ENCODE measurements at places on chromosomes 12 and 14.

DNA sequence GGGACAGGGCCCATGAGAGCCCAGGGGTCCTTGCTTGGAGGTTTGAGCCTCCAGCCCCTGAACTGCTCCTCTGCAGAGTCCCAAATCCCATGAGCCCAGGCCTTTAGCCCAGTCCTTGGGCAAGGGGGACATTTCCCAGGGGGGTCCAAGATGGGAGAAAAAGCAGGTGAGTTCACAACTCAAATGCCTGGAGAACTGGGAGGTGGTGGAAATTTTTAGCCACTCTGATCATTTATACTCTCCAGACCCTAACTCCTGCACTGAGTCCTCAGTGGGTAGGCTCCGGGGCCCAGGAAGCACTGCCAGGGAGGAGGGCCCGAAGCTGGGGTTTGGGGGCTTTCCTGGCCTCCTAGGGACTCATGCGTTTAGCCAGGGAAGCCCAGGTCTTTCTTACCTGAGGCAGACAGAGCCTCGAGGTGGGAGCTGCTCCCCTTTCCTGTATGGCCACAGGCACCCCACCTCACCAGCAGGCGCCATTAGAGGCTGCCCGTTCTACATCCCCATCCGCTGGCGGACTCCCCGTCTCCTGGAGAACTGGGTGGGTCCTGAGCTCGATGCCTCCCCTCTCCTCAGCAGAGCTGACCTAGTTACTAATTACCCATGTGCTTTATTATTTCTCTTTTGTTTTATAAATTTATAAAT lies 998 bp downstream of the HNF1A start:
- H3K4me1 ChIP-seq = no peaks in the 10 kb centered on the region
- H3K4me3 ChIP-seq = no peak overlapping the region
- no peak overlapping the region for H3K27ac ChIP-seq

DNA sequence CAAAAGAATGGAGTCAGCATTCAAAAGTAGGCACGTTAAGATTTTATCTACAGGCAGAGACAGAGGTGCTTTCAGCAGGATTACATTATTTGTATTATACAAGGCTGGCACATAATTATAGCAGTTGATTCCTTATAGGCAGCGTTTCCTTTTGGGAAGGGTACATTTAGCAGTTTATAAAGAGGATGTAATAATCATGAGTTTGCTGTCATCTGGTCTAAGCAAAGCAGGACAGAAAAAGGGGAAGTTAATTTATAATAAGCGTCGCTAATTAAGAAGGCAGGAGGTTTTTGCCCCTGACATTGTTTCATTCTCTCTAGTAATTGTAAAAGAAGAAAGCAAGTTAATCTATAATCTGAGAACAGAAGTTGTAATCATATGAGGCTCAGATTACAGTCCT lies 259.9 kb upstream of the MDGA2 start:
- H3K4me3 ChIP-seq = no peak overlapping the region
- no peaks in the 10 kb centered on the region for H3K36me3 ChIP-seq
- no peak overlapping the region for H3K27ac ChIP-seq
- no peaks in the 10 kb centered on the region for H3K4me1 ChIP-seq
- no peaks in the 10 kb centered on the region for H3K27me3 ChIP-seq

- no peaks in the 10 kb centered on the region for H3K27me3 ChIP-seq
- no peak overlapping the region for H3K4me3 ChIP-seq
- DNase-seq = no peak
- H3K27ac ChIP-seq = no peak overlapping the region
- peaks cover 8% of the 10 kb centered on the region for H3K4me1 ChIP-seq
These were observed 40.5 kb upstream of the DDX11 start for GRCh38 chr12:31033146-31033545.

DNA sequence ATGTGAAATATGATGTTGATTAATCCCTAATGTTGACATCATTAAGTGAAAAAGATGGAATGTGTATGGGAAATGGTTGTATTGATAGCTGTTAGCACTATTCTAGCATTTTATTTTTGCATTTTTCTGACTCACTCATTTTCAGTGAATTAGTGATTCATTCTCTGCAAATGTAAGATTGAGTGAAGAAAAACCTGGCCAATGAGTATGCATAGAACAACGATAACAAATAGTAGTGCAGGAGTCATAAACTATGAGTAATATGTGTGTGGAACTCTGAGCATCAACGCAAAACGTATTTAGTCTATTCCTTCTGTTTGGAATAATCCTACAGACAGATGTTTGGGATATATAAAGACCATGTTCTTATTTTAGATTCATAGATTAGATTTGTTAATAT lies 76.3 kb upstream of the RTL1 start:
- no peak for DNase-seq
- no peaks in the 10 kb centered on the region for H3K27me3 ChIP-seq
- H3K4me1 ChIP-seq = no peaks in the 10 kb centered on the region

DNA sequence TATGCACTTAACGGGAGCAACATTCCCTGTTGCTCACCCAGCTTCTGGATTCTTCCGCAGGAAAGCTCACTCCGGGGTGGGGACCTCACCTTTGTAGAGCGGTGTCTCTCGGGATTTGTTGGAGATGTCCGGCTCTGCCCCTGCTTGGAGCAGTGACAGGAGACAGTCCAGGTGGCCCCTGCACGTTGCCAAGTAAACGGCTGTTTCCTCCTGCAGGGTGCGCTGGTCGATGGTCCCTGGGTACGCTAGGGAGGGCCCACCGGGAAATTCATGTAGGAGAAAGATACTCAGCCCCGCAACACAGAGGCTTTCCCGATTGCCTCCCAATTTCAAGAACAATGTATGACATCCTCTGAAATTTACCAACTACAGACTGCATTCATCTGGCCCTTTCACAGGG lies 23.1 kb downstream of the ASB2 start:
- no peaks in the 10 kb centered on the region for H3K36me3 ChIP-seq
- DNase-seq = no peak
- H3K27ac ChIP-seq = peak overlapping the region; percentile 87
- H3K27me3 ChIP-seq = no peaks in the 10 kb centered on the region

- no peaks in the 10 kb centered on the region for H3K4me1 ChIP-seq
- no peak overlapping the region for H3K27ac ChIP-seq
- no peaks in the 10 kb centered on the region for H3K27me3 ChIP-seq
- no peaks in the 10 kb centered on the region for H3K36me3 ChIP-seq
- H3K4me3 ChIP-seq = no peak overlapping the region
These were observed 23.8 kb upstream of the STRAP start for GRCh38 chr12:15858353-15858752.

GRCh38 chr12:29152223-29152868 lies 3.3 kb downstream of the FAR2 start:
- H3K36me3 ChIP-seq = no peaks in the 10 kb centered on the region
- peaks cover 41% of the 10 kb centered on the region for H3K4me1 ChIP-seq
- DNase-seq = no peak

DNA sequence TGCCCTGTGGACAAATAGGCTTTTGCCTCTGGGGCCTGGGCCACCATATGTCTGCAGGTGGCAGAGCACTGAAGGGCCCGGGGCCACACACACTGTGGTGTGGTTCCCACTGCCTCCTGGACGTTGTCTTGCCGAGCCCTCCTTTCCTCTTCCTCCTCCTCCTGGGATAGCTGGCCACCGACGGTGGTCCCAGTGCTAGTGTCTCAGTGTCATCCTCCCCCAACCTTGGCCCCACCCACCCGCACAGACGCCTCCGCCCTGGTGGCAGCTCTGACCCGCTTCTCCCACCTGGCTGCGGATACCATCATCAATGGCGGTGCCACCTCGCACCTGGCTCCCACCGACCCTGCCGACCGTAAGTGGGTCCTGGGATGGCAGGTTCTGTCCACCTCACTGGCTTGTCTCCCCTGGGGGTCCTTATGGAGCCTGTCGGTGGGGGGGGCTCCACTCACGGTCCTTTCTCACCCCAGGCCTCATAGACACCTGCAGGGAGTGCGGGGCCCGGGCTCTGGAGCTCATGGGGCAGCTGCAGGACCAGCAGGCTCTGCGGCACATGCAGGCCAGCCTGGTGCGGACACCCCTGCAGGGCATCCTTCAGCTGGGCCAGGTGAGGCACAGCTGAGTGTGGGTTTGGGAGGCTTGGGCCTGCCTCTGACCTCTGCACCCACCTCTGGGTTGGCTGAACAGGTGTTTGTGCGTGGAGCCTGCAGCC lies 23.5 kb downstream of the HIP1R start:
- H3K36me3 ChIP-seq = no peaks in the 10 kb centered on the region
- no peak overlapping the region for H3K4me3 ChIP-seq
- H3K4me1 ChIP-seq = peaks cover 20% of the 10 kb centered on the region
- no peak overlapping the region for H3K27ac ChIP-seq
- no peaks in the 10 kb centered on the region for H3K27me3 ChIP-seq

GRCh38 chr14:94321421-94322271 lies 1.5 kb downstream of the SERPINA6 start:
- no peak overlapping the region for H3K4me3 ChIP-seq
- no peaks in the 10 kb centered on the region for H3K4me1 ChIP-seq
- no peaks in the 10 kb centered on the region for H3K27me3 ChIP-seq
- no peaks in the 10 kb centered on the region for H3K36me3 ChIP-seq
- no peak overlapping the region for H3K27ac ChIP-seq
- DNase-seq = no peak

GRCh38 chr12:34126239-34126641 lies 103.9 kb downstream of the ALG10 start:
- no peaks in the 10 kb centered on the region for H3K36me3 ChIP-seq
- H3K27ac ChIP-seq = no peak overlapping the region
- DNase-seq = no peak
- H3K27me3 ChIP-seq = no peaks in the 10 kb centered on the region
- peak overlapping the region; percentile 33 for H3K4me3 ChIP-seq

GRCh38 chr12:42735861-42736361 lies 146.4 kb upstream of the PRICKLE1 start:
- no peaks in the 10 kb centered on the region for H3K36me3 ChIP-seq
- no peak overlapping the region for H3K4me3 ChIP-seq
- no peaks in the 10 kb centered on the region for H3K27me3 ChIP-seq
- peak overlapping the region; percentile 28 for H3K27ac ChIP-seq

- H3K27ac ChIP-seq = peak overlapping the region; percentile 50
- no peak overlapping the region for H3K4me3 ChIP-seq
- H3K27me3 ChIP-seq = no peaks in the 10 kb centered on the region
- no peaks in the 10 kb centered on the region for H3K4me1 ChIP-seq
These were observed 123.3 kb downstream of the SSPN start for GRCh38 chr12:26318661-26319068.

DNA sequence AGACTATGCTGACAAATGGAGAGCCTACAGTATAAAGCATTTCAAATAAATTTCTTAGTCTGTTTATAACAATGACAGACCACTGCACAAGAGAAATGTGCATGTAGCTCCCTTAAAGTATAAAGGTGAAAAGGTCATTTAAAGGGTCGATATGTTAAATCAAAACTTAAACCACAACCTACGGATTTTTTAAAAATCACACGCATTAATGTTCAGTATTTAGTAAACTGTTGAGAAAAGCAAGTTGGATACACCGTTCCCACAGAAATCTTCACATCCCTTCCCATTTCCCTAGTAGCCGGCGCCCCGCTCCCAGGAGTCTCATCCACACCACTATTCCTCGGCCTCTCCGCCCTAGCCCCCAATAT lies 614 bp downstream of the FKBP3 start:
- H3K27me3 ChIP-seq = no peaks in the 10 kb centered on the region
- DNase-seq = no peak
- H3K4me1 ChIP-seq = peaks cover 45% of the 10 kb centered on the region
- peak overlapping the region; percentile 90 for H3K4me3 ChIP-seq
- H3K36me3 ChIP-seq = no peaks in the 10 kb centered on the region

Data from heart left ventricle (tissue), 16 donors.